NCI-H1105 (cell line): ENCODE measurements at places on chromosomes 7 and 10.

GRCh38 chr7:126689037-126689436 lies 563.7 kb downstream of the GRM8 start:
- DNase-seq = no peak

DNA sequence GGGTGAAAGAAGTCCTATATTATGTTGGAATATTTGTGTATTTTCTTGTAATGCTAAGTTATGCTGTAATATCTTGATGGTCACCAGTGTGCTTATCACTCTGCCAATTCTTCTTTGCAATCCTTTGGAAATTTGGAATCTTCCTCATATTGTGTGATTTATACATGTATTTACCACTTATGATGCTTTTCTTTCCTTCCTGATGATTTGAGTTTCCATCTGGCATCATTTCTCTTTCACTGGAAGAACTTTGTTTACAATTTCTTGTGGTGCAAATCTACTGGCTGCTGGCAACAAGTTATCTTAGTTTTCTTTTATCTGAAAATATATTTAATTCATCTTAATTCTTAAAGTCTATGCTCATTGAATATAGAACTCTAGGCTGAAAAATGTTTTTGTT lies 29.2 kb downstream of the CFAP69 start:
- no peak for DNase-seq

- no peak for DNase-seq
Measured at GRCh38 chr10:62048470-62048869, 147.0 kb downstream of the ARID5B start.

DNA sequence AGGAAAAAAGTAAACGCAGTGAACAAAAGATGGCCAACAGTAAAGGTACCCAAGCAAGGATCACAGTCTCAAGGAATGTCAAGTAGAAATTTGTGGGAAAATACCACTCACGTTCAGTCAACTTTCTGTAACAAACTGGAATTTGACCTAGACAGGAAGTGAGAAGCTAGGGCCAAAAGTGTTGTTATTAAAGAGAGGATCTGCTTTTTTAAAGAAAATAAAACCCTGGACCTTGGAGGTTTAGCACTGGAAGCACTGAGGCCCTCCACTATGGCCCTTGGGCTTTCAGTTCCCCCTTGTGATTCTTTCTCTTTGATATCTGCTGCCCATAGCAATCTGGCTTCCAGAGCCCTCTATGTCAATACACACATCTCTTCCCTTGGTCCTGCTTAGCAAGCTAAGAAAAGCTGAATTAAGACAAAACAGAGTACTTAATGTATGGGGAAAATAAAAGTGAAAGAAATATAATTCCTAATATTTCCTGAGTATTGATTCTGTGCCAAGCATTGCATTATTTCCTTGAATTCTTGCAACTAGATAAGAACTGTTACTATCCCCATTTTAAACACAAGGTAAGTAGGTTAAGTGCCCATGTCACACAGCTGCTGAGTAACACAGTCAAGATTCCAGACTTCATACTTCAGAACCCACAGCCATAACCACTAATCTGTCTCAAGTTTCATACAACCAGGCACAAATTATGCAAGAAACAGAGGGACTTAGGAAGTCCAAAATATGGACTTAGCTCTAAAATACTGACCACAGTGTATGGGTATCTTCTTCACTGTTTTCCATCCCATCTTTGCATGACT lies 2.6 kb upstream of the ZNF438 start:
- no peak for DNase-seq

DNA sequence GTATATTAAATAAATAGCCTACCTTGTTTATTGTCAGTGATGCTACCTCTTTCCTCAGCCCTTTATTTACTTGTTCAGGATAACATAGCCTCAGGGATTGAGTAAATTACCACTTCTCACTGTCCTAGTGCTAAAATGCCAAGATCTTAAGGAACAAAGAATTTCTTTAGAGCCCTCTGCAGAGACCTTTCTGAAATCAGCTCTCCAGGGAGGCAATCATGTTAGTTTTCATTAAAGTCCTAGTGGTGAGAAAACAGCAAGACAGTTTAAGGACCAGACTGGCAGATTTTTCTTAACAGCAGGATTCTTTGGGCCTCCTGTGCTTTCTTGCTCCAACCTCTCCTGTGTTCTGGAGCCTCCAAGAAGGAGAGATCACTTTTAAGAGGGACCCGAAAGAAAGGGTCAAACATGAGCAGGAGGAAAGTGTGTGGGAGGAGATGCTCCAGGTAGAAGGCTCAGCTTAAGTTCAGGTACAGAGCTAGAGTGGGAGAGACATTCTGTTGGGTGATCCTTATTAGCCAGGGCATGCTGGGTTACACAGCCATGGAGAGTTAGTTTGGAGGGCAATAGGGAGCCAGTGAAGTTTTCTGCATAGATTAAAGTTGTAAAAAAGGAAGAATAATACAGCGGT lies 1.2 kb upstream of the PLCE1 start:
- no peak for DNase-seq

DNA sequence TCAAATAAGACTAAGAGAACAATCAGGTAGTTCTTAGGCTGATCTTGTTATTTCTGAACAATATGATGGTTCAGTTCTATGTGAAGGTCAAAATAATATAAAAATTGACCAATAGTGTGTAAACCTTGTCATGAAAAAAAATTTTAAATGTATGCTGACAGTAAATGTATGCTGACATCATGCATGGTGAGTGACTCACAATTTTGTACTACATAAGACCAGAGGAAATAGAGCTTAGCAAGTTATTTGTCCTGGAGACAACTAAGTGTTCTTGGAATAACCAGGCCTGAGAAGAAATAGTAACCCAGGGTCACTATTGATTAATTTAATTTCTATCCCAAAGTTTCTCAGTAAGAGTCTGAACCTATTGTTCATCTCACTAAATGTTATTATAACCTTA lies 182.2 kb upstream of the PCDH15 start:
- DNase-seq = no peak

- no peak for DNase-seq
Measured at GRCh38 chr10:89887406-89887805, 186.0 kb downstream of the KIF20B start.

DNA sequence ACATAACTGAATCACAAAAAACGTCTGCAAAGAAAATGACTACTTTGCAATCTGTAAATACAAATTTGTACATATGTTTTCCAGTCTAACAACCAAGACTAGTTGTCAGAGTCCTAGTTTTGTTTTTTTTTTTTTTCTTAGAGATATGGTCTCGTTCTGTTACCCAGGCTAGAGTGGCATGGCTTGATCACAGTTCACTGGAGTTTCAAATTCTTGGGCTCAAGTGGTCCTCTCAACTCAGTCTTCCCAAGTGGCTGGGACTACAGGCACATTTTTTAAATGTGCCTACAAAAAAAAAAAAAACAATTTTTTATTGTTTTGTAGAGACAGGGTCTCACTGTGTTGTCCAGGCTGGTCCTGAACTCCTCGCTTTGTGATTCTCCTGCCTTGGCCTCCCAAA lies 70.8 kb downstream of the ORC5 start:
- no peak for DNase-seq

DNA sequence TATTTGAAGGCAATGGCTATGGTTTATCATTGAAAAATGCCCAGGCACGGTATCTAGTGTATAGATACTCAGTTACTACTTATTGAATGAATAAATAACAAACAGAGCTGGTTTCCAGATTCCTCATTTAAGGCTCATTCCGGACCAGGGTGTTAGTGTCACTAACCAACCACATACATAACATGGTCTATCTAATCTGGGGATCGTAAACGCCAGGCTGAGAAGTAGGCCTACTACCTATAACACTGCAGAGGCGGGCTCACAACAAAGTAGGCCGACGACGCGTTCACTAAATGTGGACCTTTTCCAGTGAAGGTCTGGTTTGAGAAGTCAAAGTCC lies 423 bp downstream of the LSM5 start:
- DNase-seq = no peak

- no peak for DNase-seq
Measured at GRCh38 chr7:33624215-33624614, 281.1 kb upstream of the BMPER start.

DNA sequence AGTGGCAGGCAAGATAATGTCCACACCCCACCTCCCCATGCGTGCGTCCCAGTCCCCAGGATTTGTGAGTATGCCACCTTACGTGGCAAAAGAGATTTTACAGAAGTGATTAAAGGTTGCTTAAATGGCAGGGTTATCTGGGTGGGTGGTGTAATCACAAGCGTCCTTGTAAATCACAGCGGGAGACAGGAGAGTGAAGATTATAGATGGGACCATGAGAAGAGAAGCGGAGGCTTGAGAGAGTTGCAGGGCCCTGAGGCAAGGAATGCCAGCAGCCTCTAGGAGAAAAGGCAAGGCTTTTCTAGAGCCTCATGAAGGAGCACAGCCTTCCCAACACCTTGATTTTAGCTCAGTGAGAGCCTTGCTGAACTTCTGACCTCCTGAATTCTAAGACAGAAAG lies 10.2 kb downstream of the ZRANB1 start:
- no peak for DNase-seq

DNA sequence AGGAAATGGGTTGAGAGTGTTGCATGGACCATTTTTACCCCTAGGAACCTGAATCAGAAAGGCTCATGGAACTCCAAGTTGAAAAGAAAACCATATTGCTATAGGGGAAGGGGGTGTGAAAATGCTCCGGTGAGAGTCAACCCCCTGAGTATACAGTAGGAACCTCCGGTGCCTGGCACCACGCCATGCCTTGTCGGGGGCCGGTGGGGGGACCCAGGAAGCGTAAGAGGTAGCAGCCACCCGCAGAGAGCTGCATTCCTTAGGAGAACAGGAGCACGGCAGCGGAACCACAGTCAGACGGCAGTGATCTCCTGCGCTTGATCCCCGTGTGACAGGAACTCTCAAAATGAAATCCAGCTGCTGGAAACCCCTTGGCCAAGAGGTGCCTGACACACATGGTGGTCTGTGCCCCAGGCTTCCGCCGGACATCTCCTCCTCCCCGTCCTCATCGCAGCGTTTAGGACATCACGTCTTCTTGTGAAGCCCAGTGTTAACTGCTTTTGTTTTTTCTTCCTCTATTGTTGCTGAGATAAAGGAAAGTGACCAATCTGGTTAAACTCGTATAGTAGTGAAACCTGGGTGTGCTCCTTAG lies 186.8 kb downstream of the CELF2 start:
- DNase-seq = no peak

DNA sequence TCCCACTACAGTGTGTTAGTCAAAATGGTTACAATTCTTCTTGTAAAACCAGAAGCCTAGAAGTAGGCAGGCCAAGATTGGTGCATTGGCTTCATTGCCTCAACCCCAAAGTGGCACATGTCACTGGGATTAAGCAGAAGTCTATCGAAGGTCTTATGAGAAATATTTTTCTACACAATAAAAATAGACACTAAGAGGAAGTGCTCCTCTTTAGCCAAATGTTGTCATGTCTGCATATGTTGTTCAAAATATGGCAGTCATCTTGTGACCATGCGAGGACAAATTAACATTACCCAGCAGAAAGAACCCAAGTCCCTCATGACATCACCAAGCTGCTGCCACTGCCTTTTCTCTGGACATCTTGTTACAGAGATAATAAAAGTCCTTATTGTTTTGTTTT lies 6.3 kb upstream of the NSMCE4A start:
- DNase-seq = no peak
